Activated T-cell treated with anti-CD3 and anti-CD28 coated beads, Interleukin-2, amount 50 U/mL, for 48 hours (primary cell): ENCODE measurements at places on chromosomes 1 and 21.

GRCh38 chr1:165257969-165258459 lies 98.5 kb downstream of the LMX1A start:
- DNase-seq, result peak; percentile 62

DNA sequence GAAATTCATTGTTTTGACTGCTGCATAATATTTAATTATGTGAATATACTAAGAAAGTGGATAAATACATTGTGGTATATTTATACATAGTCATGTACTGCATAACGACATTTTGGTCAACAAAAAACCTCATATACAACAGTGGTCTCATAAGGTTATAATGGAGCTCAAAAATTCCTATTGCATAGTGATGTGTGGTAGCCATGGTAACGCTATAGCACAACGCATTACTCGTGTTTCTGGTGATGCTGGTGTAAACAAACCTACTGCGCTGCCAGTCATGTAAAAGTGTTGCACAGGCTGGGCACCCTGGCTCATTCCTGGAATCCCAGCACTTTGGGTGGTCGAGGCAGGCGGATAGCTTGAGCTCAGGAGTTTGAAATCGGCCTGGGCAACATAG lies 52.6 kb upstream of the NHLH2 start:
- no peak for DNase-seq

DNA sequence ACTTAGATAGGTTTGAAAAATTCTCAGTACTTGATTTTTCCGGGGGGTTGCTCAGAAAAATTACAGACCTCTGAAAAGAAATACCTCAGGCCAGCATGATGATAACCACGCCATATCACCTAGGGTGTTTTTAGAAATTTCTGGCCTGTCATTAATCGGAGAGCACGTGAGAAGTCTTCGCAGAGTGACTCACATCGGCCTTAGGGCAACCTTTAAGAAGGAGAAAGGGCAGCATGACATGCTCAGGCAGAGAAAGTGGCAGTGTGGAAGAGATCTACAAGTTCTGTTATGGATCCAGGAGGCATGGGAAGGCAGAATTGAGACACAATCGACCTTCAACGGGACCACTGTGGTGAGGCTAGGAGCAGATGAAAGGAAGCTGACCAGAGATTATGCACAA lies 506.3 kb downstream of the LMO4 start:
- no peak for DNase-seq

DNA sequence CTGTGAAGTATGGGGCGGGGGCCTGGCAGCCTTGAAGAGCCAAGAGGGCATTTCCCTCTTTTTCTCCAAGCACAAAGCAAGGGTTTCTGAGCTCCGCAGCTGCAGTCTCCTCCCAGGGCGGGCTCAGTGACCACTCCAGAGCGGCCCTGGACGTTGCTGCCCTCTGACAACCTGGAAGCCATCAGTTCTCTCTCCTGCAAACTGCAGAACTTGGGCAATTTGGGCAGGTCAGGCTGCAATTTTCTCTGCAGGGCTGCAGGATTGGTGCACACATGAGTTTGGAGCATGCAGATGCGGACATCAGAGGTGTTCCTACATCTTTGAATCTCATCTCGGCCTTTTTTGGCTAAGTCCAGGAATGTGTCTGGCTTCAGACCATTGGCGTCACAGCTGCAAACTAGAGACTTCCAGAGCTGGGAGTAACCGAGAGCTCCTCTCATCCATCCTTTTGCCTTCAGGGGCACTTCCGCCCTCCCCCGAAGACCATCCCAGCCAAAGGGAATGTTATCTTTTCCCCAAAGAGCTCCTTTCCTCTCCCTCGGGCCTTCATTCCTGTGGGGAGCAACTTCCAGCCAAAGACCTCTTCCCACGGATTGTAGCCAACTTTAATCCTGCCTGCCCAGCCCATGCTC lies 139.6 kb upstream of the WNT4 start:
- DNase-seq, result no peak

DNA sequence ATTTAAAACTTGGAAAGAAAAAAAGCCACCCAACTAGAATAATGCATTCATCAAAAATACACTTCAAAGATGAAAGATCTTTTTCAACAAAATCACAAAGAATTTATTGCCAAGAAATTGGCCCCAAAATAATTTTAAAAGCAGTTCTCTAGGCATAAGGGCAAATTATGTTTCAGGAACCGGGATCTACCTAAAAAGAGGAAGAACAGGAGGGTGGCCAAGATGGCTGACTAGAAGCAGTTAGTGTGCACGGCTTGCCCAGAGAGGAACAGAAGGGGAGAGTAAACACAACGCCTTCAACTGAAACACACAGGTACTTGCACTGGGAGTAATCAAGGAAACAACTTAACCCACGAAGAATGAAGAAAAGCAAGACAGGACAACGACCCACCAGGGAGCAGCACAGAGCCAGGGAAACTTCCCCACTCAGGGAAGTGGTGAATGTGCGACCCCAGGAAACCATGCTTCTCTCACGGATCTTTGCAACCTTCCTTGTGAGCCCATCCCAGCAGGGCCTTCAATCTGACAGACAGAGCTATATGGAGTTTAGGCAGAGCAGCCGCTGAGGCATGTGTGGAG lies 46.1 kb downstream of the ACKR1 start:
- no peak for DNase-seq

GRCh38 chr1:162908780-162909179 lies 47.8 kb upstream of the CCDC190 start:
- no peak for DNase-seq

DNA sequence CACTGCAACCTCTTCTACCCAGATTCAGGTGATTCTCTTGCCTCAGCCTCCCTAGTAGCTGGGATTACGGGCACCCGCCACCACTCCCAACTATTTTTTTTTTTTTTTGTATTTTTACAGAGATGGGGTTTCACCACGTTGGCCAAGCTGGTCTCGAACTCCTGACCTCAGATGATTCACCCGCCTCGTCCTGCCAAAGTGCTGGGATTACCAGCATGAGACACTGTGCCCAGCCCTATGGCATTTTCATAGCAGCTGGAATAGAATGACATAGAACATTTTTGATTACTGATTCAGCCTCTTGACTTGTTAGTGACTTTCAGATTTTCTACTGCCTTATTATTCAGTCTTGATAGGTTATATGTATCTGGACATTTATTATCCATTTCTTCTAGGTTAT lies 1046.2 kb downstream of the AMY1C start:
- DNase-seq, result no peak

- peak; percentile 50 for DNase-seq
Measured at GRCh38 chr1:181423301-181423918, 59.9 kb upstream of the CACNA1E start.

DNA sequence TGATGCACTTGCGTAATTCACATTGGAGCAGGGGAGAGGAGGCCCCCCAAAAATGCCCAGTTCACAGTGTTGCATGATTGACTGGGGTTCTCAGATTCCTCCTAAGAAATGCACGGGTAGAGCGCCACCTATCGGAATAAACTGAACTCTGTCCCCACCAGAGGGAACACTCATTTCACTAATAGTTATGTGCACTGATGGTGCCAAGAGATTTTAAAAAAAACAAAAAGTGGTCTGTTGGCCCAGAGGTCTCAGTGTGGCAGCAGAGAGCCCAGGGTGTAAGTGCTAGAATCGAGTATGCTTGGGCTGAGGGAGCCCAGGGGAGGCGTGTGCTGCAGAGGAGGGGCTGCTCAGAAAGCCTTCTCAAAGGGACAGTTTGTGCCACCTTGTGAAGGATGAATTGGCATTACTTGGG lies 6.9 kb downstream of the PINK1 start:
- peak; percentile 68 for DNase-seq

- no peak for DNase-seq
Measured at GRCh38 chr1:58779801-58780382, 4.0 kb downstream of the JUN start.

- DNase-seq, result no peak
Measured at GRCh38 chr1:160109686-160110085, 5.9 kb upstream of the ATP1A2 start.

DNA sequence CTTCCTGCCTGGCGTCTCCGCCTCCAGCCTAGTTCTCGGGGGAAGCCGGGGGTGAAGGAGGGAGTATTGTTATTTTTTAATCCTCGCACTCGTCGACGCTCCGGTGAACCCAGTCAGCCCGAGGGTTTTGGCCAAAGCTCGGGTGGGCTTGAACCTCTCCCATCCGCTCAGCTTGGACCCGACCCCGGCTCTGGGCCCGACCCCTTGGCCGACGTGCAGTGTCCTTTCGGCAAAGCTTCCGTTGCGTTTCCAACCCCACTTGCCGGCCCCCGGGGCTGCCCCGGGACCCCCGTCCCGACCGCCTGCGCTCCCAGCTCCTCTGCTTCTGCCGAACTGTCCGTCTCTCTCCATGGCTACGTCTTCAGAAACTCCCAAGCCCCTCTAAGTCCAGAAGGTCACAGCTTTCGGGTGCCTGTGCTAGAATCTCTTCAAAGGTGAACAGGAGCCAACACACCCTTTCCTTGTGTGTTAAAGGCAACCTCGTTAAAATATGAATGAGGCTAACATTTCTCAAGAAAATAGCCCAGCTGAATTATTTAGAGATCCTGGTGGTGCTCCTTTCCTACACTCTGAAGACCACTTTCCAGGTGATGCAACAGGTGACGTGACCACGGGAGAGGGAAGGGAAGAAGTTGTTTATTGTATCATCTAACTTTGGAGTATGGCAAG lies 647 bp downstream of the DESI2 start:
- no peak for DNase-seq

DNA sequence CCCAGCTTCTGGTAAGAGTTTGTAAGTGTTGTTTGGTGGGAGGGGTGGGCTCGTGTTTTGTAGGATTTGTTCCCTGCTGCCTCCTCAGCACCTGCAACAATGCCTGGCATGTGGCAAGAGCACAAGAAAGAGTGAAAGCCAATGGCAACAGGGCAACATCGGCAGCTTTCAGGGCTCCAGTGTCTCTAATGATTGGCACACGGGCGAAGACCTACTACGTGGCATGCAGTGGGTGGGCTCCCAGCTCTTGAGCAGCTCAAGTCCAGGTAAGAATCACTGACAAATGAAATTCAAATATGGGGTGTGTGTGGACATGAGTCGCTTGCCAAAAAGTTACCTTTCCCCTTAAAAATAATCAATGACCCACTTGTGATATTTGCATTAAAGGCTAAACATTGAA lies 23.9 kb upstream of the SLC1A7 start:
- DNase-seq, result no peak

DNA sequence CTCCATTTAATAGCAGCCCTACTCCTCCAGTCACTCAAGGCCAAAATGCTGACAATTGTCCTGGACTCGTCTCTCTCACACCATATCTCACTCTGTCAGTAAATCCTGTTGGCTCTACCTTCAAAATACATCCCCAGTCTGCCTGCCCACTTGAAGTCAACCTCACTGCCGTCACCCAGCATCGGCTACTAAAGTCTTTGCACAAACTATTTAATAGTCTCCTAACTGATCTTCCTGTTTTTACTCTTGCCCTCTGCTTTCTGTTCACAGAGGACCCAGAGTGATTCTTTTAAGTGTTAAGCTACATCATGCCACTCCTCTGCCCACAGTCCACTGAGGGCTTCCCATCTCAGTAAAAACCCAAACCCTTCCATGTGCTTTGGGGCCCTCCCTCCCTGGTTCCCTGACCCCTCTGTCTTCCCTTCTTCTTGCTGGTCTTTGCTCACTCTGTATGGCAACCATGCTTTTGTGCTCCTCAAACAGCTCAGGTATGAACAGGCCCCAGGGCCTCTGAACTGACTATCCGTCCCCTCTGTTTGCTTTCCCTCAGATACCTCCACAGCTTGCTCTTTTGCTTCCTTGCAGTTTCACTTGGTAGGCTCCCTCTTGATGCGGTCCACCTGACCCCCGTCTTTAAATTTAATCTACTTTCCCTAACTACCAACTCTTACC lies 19.0 kb downstream of the RNASEL start:
- no peak for DNase-seq

GRCh38 chr1:168963601-168964000 lies 142.9 kb upstream of the ATP1B1 start:
- no peak for DNase-seq

- no peak for DNase-seq
Measured at GRCh38 chr1:242811092-242811840, 286.8 kb upstream of the PLD5 start.

GRCh38 chr21:27953340-27954045 lies 986.6 kb upstream of the ADAMTS5 start:
- DNase-seq, result no peak

GRCh38 chr21:33036430-33037162 lies 10.9 kb downstream of the OLIG2 start:
- DNase-seq, result peak; percentile 40

- DNase-seq, result peak; percentile 34
Measured at GRCh38 chr1:211606332-211606913, 27.5 kb upstream of the SLC30A1 start.

DNA sequence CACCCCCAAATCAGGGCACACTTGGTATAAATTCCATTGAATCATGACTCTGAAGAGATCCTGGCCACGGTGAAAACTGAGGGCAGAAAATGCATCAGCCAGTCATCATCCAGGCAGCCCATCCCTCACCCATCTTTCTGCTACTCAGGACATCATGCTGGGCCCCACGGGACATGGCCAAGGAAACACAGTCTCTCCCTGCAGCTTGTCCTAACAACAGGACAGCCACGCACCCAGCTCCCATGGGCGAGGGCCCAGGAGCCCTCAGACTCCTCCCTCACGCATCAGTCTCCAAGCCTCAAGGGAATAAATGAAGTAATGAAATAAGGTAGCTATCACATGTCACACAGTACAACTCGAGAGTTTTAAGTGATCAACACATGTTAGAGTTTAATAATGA lies 37.8 kb downstream of the ELK4 start:
- peak; percentile 18 for DNase-seq

GRCh38 chr1:30681782-30682181 lies 41.6 kb downstream of the MATN1 start:
- no peak for DNase-seq

DNA sequence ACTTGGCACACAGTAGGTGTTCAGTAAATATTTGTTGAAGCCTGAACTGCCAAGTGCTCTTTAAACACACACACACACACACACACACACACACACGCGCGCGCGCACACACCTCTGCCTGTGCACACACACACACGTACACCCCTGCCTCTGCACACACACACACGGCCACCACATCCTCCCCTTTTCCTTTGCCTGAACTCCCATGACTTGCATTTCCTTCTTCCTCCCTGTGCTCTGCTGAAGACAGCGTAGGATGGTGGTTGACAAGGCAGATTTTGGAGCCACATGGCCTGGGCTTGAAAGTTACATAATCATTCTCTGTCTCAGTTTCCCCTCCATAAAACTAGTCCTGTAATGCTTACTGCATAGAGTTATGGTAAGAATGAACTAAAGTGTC lies 712.3 kb downstream of the PTPRU start:
- DNase-seq, result no peak

DNA sequence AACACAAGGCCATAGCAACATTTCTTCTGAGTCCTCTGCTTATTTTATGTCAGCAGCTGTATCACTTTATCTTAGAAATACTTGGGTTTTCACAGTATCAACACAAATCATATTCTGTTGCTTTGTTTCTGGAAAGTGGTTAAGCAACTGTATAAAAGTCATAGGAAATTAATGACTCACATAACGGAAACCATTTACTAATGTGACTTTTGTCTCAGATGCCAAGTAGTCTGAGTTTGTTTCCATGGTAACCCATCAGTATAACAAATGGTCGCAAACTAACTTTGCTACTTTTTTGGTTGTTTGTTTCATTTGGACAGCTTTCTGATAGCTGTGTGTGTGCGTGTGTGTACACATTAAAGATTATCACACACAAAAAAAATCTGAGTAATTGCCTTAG lies 31.1 kb downstream of the EEIG2 start:
- no peak for DNase-seq
